Tibial nerve (tissue), 4 donors: ENCODE measurements at places on chromosomes 4 and X.

DNA sequence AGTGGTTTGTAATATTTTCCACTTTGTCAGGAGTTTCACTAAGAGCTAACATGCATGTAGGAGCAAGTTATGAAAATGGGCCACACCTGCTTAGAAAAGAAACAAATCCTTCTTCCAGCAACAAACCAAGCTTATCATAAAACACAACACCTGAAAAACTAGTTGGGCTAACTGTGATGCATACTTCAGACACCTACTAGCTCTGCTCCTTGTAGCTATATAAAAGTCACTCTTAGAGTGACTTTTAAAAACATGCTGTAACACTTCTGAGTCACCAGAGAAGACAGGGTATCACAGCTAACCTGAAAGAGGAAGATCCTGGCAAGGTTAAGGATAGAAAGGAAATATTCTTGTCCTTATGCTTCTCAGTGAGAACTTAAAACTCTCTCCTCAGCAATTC, 3.6 kb upstream of the SLAIN2 start:
- DNase-seq, result no peak

DNA sequence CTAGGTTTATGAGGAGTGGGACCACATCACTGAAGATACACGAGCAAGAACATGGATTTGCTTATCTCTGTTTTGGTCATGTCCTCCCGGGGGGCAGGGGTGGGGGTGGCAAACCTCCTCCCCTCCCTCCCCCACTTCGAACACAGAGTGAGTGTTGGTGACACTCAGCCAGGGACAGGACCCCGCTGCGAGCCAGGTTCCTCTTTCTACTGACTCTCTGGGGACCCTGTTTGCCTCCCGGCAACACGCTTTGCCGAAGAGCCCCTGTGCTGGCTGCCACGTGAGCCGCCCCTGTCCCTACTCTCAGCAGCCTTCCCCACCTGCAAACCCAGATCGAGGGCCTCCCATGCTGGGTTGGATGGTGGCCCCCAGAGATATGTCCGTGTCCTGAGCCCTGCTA, 34.7 kb downstream of the P2RY8 start:
- DNase-seq, result no peak

DNA sequence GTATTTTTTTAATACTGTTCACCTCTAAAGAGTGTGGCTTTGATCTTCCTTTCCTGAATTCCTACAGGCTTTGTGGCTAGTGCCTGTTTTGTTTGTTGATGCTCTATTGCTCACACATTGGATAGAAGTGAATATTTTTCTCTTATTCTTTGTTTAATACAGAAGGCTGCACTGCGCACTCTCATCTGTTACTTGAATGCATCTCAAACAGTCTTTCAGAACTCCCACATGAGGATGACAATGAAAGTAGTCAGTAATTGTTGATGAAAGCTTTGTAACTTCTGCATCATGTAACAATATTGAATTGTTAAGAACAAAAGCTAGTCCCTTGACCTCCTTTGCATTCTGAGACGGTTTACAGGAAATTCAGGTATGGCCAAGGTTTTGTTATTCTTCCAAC, 29.1 kb upstream of the GALNT7 start:
- no peak for DNase-seq

GRCh38 chr4:53196882-53197771, 168.7 kb downstream of the SCFD2 start:
- DNase-seq, result peak; percentile 9

DNA sequence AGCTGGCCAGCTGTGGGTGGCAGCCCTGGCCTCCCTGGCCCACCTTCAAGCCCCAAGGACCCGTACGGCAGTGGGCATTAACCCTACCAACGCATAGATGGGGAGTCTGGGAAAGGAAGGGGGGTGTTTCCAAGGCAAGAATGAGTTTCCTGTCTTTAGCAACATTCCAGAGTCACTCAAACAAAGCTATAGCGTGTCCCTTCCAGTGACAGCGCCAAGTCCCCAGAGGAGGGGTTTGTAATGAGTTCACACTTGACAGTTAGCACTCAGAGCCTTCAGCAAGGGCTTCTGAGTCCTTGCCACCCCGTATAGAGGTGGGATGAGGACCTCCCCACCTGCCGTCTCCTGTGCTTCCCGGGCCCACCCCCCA, 1.8 kb downstream of the BGN start:
- no peak for DNase-seq

GRCh38 chr4:128831531-128832242, 22.2 kb downstream of the JADE1 start:
- DNase-seq, result no peak
